ENCODE measurements at places on chromosomes 3 and 15. TPM values are rescaled to one million over a fixed set of nuclear protein-coding genes. Genes with fewer than 3 reads are reported as not detected.

Gene CPLX3
- 0.14 TPM for total RNA-seq

DNA sequence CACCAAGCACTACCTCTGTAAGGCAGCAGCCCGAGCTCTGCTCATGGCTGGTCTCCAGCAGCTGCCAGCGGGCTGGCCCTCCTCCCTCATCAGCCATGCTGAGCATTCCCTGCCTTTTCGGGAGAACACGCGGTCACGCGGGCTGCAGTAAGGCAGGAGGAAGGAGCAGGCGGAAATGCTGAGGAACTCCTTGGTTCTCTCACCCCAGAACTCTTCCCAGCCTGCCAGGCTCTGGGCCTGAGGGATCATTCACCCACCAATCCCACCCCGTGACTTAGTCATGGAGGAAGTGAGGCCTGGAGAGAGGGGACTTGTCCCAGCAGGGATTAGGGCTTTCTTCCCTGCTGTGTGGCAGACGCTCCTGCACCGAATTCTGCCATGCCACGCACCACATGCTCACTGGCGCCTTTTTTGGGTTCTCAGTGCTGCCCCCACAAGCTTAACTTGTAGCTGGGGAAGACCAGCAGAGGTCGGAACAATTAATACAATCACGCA, 42.9 kb upstream of the RPL32 start:
- peak; percentile 57 for DNase-seq
- H3K27ac ChIP-seq: peak overlapping the region; percentile 33
- H3K4me1 ChIP-seq: peaks cover 3% of the 10 kb centered on the region
- H3K4me3 ChIP-seq: no peak overlapping the region
- no peaks in the 10 kb centered on the region for H3K27me3 ChIP-seq
- no peaks in the 10 kb centered on the region for H3K36me3 ChIP-seq

GRCh38 chr3:138118612-138119422, 3.4 kb upstream of the DZIP1L start:
- DNase-seq: peak; percentile 69
- no peak overlapping the region for H3K27ac ChIP-seq
- no peaks in the 10 kb centered on the region for H3K36me3 ChIP-seq

GRCh38 chr3:36786921-36787890, 22.9 kb upstream of the DCLK3 start:
- H3K4me3 ChIP-seq: no peak overlapping the region
- H3K4me1 ChIP-seq: no peaks in the 10 kb centered on the region
- H3K27ac ChIP-seq: no peak overlapping the region
- DNase-seq: no peak

Gene SERP1
- 19.5 TPM for total RNA-seq

Gene ZBTB47
- 131 TPM for total RNA-seq

Gene ADPRH
- 11.5 TPM for total RNA-seq

All from heart left ventricle (tissue), 16 donors.